ENCODE measurements at places on chromosomes 5 and 9.
A peak's percentile ranks its signal among the peaks of the same experiment; 100 is the strongest.

GRCh38 chr5:56200971-56201666 is 32.0 kb downstream of the ANKRD55 start:
- no peak overlapping the region for H3K27ac ChIP-seq
- no peaks in the 10 kb centered on the region for H3K27me3 ChIP-seq
- DNase-seq, result peak; percentile 85
- no peaks in the 10 kb centered on the region for H3K4me1 ChIP-seq

DNA sequence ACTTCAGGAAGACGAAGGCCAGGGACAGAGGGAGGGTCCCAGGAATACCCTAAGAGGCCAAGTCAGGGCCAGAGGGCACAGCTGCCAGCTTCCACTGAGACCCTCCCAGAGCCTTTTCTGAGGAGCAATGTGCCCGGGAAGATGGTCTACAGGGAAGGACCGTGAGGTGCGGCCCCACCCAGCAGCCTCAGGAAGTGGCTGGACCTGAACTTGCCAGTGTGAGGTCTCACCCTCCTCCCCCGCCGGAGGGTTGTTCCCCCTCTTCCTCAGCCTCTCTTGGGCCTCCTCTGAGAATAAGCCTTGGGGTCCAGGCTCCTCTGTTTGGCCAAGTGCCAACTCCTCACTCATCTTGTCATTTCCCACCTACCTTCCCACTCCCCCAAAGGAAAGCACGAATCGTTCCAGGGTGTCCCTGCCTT is 13.4 kb upstream of the SLC25A51 start:
- no peak overlapping the region for H3K27ac ChIP-seq
- H3K36me3 ChIP-seq, result no peaks in the 10 kb centered on the region
- no peak for DNase-seq

- H3K27me3 ChIP-seq, result no peaks in the 10 kb centered on the region
- H3K27ac ChIP-seq, result no peak overlapping the region
- DNase-seq, result no peak
- H3K36me3 ChIP-seq, result peaks cover 5% of the 10 kb centered on the region
- H3K4me3 ChIP-seq, result no peak overlapping the region
Measured at GRCh38 chr9:92607088-92607487, 62.8 kb downstream of the IPPK start.

GRCh38 chr5:100668511-100668910 is 133.3 kb downstream of the FAM174A start:
- H3K4me3 ChIP-seq, result no peak overlapping the region
- H3K36me3 ChIP-seq, result no peaks in the 10 kb centered on the region
- peaks cover 5% of the 10 kb centered on the region for H3K4me1 ChIP-seq
- DNase-seq, result no peak

- H3K4me3 ChIP-seq, result no peak overlapping the region
- no peaks in the 10 kb centered on the region for H3K27me3 ChIP-seq
- H3K27ac ChIP-seq, result no peak overlapping the region
- H3K36me3 ChIP-seq, result no peaks in the 10 kb centered on the region
- no peak for DNase-seq
Measured at GRCh38 chr5:166499447-166500240, 1791.8 kb upstream of the WWC1 start.

- H3K4me1 ChIP-seq, result no peaks in the 10 kb centered on the region
- no peaks in the 10 kb centered on the region for H3K27me3 ChIP-seq
- no peaks in the 10 kb centered on the region for H3K36me3 ChIP-seq
- DNase-seq, result no peak
Measured at GRCh38 chr9:71966601-71967000, 55.2 kb downstream of the C9orf85 start.
